Articular chondrocyte of knee joint (primary cell): ENCODE measurements at places on chromosomes 5 and 9. TPM values are rescaled to one million over a fixed set of nuclear protein-coding genes. Genes with fewer than 3 reads are reported as not detected.

IGIP gene
- total RNA-seq, result 17.0 and 19.9 TPM in 2 replicates

NUTM2F gene
- not detected in 2 replicates for total RNA-seq

OLFM1 gene
- 9.0 and 10.7 TPM in 2 replicates for total RNA-seq

SV2C gene
- total RNA-seq, result not detected in 2 replicates

BBLN gene
- 43.0 and 62.7 TPM in 2 replicates for total RNA-seq

ARL10 gene
- 8.5 and 9.1 TPM in 2 replicates for total RNA-seq

AFF4 gene
- total RNA-seq, result 98.7 and 99.9 TPM in 2 replicates

MAP1B gene
- total RNA-seq, result 200 and 210 TPM in 2 replicates

TLE4 gene
- total RNA-seq, result 21.0 and 27.9 TPM in 2 replicates

PPP3R2 gene
- not detected in 2 replicates for total RNA-seq

CDH6 gene
- 0.97 and 3.8 TPM in 2 replicates for total RNA-seq

CDX1 gene
- total RNA-seq, result 0.22 TPM in 1 of 2 replicates, not detected in the other

TAF11L5 gene
- not detected in 2 replicates for total RNA-seq

CYLC2 gene
- not detected in 2 replicates for total RNA-seq

TLE1 gene
- total RNA-seq, result 18.7 and 20.5 TPM in 2 replicates

NTRK2 gene
- 19.3 and 27.5 TPM in 2 replicates for total RNA-seq

RMI1 gene
- 6.1 and 8.8 TPM in 2 replicates for total RNA-seq
